ENCODE measurements at places on chromosomes 2 and 18.

GRCh38 chr18:25181581-25181980, 170.4 kb downstream of the ZNF521 start:
- DNase-seq = no peak

DNA sequence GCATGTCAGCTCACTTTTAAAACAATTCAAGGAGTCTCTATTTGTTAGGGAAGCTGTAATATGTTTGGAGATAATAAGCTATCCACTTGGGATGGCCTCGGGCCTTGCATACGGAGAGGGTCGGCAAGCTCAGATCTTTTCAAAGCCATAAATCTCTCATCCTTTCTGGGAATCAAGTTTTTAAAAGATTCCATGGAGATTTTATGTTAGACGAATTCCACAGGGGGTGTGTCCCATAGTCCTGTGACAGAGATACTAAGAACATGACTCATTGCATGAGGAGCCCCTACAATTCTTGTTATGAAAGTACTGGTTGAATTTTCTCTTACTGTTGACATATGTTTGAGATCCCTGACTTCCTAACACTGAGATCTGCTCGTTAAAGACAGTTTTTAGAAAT, 108.7 kb downstream of the FEZ2 start:
- no peak for DNase-seq

- DNase-seq = peak; percentile 85
Observed at GRCh38 chr2:130824492-130825061, 12.1 kb upstream of the ARHGEF4 start.

GRCh38 chr2:240304746-240305161, 130.7 kb upstream of the GPC1 start:
- DNase-seq = no peak

DNA sequence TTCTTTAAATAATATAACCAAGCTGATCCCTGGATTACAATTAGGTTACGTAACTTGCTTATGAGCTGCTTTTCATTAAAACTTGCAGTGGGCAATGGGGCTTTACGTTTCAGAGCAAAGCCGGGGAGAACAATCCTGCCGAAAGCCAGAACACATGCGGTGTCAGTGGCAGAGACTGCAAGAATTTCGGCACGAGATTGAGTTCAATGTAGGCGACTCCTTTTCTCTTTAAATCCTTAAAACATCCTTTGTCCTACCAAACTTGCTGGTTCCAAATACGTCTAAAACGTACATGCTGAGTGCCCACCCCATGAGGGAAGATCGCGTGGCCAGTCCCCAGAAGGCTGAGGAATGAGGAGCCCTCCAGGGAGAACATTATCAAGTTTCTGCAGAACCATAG, 36.8 kb upstream of the NCOA1 start:
- DNase-seq = no peak

GRCh38 chr2:141707486-141707885, 423.3 kb downstream of the LRP1B start:
- DNase-seq = no peak

DNA sequence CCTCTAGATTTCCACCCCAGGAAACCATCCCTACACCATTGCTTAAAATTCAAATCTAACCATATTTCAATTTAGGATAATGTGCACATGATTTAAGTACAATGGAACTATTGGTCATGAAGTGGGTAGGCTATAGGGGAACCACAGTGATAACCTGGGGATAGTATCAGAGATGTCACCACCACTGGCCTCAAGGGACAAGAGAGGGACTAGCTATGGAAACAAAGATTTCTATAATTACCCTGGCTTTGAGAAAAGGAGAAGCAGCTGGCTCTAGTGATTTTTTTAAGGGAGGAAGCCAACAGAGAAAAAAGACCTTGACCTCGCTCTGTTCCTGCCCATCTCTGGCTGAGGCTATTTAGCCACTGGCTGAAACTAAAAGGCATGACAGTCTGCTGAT, 132.0 kb downstream of the MEP1B start:
- no peak for DNase-seq

DNA sequence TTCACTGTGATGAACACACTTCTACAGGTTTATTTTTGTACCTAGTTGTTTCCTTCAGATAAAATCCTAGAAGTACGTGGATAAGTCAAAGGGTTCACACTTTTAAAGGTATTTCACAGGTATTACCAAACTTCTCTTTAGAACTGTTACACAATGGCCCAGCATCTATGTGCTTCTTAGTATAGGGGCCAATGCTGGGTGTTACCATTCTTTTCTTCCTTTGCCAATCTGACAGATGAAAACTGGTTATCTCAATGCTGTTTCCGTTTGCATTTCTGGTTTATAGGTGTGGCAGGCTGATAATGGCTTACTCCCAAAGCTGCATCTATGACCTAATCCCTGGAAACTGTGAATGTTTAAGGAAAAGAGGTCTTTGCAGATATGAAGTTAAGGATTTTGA, 2.8 kb upstream of the TCF7L1 start:
- no peak for DNase-seq

DNA sequence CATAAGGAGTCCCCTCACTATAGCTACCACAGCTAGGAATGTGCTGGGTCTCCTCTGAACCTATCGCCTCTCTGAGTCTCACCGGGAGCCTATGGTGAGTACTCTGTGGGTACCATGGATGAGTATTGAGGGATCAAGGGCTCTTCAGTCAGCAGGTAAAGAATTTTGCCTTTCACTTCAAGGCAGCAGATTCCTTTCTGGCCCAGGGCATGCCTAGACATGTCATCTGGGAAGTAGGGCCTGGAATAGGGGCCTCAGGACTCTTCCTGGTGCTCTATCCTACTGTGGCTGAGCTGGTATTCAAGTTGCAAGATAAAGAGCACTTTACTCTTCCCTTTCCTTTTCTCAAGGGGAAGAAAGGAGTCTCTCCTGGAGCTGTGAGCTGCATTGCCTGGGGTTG, 85.6 kb upstream of the LHCGR start:
- DNase-seq = no peak

GRCh38 chr2:58502931-58503330, 261.8 kb upstream of the FANCL start:
- DNase-seq = no peak

GRCh38 chr2:128311755-128312341, 6.8 kb downstream of the HS6ST1 start:
- no peak for DNase-seq

DNA sequence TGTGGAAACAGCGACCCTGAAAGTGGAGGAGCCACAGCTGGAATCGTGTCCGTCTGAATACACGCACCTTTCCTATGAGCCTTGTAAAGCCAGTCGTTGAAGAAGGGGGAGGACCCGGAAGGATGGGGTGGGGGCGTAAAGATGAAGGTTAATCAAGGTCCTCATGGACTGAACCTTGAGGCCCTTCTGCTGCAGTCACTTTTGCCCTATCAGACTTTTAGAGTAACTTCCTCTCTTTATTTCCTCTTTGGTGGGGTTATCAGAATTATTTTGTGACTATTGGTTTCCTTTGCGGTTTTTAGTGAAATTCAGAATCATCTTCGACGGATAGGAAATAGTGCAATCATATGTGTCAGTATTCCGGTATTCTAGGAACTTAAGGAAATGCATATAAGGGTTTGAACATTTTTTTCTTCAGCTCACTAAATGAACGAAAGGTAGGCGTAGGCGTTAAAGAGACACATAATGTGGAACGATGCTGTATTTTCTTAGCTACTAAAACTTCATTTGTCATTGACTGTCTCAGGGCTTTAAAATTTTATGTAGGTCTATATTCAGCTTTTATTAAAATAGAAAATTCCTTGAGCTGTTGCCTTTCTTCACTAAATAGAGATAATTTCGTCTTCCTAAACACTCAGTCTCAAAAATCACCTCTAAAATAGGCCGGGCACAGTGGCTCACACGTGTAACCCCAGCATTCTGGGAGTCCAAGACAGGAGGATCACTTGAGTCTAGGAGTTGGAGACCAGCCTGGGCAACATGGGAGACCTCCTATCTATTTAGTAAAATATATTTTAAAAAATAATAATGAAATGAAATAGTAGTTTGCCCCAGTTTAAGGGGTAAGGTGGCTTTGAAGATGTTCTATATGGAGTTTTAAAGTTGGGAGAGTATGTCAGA, 1.4 kb upstream of the YES1 start:
- peak; percentile 67 for DNase-seq

DNA sequence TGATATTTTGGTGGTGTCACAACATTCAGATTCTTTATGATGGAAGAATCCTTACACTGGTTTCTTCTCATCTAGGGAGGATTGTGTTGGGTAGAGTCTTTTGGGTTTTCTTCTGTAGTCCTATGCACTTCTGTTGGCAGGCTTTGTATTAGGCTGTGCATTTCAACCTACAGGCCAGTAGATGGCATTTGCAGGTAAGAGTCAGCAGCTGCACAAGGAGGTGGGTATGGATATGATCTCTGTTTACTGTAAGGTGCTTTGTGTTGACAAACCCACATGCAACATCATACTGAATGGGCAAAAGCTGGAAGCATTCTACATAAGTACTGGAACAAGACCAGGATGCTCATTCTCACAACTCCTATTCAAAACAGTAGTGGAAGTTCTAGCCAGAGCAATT, 656.8 kb downstream of the METTL4 start:
- no peak for DNase-seq

GRCh38 chr18:985212-985661, 80.6 kb downstream of the ADCYAP1 start:
- no peak for DNase-seq

- no peak for DNase-seq
Observed at GRCh38 chr2:10471955-10472354, 23.8 kb upstream of the ODC1 start.

Measured in CD4-positive, alpha-beta T cell treated with Interleukin-12 subunit alpha and Interleukin-12 subunit beta, for 1 hour (primary cell).